ENCODE measurements at places on chromosomes 12 and 14.
A peak's percentile ranks its signal among the peaks of the same experiment; 100 is the strongest.

DNA sequence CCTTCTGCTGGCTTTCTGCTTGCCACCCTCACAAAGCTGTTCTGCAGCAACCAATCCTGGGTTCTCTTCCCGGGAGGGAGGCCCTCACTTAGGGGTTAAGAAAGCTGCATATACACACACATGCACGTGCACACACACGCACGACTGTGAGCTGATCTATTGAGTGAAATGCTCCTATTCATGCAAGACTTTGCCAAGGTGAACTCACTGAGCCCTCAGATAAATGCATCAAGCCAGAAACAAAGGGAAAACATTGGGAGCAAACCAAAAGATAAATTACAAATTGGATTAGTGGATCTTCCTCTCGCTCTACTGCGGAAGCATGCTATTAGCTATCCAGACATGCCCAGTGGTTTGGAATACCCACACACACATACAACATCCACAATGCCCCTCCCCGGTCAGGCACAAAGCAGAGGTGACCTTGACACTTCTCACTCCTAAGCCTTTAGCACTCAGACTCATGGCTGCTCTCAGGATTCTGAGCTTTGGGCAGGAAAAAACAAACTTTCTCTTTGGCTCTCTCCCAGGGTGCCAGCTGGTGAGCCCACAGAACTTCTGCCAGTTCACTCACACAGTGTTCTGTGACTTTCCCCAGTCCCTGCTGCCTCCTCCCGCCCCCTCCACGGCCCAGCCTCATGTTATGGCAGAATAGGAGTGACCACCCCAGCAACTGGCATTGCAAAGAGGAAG lies 320.0 kb downstream of the DPF3 start:
- no peak for DNase-seq

GRCh38 chr14:37466003-37466622 lies 128.9 kb downstream of the FOXA1 start:
- DNase-seq, result no peak

GRCh38 chr12:18207266-18207665 lies 54.1 kb upstream of the PIK3C2G start:
- DNase-seq, result no peak

- no peak for DNase-seq
These were observed 197.8 kb downstream of the FSCB start for GRCh38 chr14:44309331-44309730.

- no peak for DNase-seq
These were observed 8.2 kb downstream of the PRKCH start for GRCh38 chr14:61329478-61330051.

DNA sequence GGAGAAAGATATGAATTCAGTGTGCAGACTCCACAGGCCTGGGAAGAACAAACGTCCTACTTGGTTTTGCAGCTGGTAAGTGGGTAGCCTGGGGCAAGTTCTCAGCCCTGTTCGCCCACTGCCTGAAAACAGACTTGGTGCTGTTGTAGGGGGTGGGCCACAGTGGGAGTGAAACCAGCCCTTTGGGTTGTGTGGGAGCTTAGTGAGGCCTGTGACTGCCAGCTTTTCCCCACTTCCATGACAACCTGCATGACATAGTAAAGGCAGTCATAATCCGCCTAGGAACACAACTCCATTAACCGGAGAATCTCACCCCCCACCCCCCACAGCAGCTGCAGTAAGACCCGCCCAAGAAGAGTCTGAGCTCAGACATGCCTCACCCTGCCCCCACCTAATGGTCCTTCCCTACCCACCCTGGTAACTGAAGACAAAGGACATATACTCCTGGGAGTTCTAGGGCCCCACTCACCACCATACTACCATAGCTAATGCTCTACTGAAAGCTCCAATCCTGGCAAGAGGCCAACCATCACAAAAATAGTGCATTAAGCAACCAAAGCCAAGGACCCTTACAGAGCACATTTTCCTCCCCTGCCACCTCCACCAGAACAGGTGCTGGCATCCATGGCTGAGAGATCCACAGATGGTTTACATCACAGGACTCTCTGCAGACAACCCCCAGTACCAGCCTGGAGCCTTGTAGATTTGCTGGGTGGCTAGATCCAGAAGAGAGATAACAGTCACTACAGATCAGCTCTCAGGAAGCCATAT lies 39.8 kb upstream of the LMNTD1 start:
- DNase-seq, result no peak

- no peak for DNase-seq
These were observed 187.5 kb upstream of the EEA1 start for GRCh38 chr12:93116632-93117031.

DNA sequence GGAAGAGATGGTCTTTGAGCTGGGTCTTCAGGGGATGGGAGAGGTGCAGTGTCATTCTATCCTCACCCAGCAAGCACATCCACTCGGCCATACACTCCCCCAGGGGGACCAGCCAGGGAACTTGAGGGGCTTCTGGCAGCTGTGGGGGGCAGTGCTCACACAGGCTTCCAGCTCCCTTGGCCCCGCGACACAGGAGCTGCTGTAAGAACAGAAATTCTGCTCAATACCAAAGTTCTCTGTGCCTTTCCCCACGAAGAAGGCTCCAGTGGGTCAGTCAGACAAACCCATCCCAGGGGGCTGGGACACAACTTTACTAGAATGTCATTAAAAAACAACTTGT lies 289.1 kb upstream of the RTL1 start:
- DNase-seq, result no peak

- DNase-seq, result no peak
These were observed 12.1 kb downstream of the ASIC1 start for GRCh38 chr12:50069539-50069938.

GRCh38 chr12:120367924-120368788 lies 808 bp downstream of the MSI1 start:
- no peak for DNase-seq

DNA sequence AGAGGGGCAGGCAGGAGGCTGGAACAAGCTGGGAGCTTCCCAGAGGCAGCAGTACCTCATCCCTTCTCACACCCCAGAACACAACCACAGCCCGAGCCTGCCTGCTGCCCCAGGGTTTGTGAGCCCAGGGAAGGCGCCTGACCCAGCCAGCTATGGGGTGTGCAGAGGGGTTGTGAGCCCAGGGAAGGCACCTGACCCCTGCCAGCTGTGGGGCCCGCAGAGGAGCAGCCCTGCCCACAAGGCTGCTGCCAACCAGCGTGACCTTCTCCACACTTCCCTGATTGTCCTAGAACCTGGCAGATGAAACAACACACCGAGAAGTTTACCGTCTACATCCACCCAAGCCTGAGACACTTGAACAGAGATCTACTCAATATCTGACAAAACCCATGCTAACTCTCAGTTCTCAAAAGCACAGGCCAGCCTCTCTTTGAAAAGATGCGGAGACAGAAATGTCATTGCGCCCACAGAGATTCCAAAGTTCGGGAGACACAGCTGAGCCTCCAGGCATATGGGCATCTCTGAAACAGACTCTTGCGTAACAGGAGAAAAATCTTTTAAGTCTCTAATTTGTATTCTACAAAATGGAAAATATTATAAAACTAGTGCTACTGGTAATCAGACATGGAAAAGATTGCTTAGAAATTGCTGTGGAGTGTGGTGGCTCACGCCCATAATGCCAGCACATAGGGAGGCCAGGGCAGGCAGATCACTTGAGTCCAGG lies 47.3 kb downstream of the SFSWAP start:
- DNase-seq, result no peak

DNA sequence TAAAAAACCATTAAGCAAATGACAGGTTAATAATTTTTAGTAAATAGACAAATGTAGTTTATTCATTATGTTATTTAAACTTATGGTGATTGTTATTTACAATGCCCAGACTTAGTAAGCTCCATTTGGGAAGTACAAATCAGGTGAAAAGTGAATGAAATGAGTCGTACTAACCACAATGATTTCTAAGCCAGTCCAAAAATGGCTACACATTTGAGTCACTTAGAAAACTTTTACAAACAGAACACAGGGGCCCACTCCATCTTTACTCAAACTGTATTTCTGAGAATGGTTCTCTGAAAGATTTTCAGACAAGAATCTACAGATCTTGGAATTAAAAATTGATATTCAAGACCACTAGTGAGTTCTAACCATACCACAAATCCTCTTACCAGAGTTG lies 653.3 kb upstream of the MIS18BP1 start:
- DNase-seq, result no peak

GRCh38 chr12:109880043-109880931 lies at the start of gene GLTP:
GLTP (minus strand) TSS chr12:109880541; CDS start chr12:109880374, 167 bp downstream.
- DNase-seq, result no peak

DNA sequence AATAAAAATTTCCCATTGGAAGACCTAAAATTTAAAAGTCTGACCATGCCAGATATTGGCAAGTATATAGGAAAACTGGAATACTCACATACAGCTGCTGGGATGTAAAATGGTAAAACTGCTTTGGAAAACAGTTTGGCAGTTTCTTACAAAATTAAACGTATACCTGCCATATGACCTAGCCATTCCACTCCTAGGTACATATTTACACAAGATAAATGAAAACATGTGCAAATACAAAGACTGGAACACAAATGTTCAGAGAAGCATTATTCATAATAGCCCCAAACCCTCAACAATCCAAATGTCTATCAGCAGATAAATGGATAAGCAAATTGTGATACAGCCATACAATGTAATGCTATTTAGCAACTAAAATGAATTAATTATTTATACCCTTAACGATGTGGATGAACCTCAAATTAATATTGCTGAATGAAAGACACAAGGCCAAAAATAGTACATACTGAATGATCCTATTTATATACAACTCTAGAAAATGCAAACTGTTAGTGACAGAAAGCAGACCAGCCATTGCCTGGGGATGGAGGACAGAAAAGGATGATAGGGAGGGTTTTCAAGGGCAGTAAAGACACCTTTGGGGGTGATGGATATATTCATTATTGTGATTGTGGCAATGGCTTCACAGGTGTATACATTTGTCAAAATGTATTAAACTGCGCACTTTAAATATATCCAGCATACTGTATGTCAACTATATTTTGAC lies 21.3 kb upstream of the TCP11L2 start:
- DNase-seq, result no peak

DNA sequence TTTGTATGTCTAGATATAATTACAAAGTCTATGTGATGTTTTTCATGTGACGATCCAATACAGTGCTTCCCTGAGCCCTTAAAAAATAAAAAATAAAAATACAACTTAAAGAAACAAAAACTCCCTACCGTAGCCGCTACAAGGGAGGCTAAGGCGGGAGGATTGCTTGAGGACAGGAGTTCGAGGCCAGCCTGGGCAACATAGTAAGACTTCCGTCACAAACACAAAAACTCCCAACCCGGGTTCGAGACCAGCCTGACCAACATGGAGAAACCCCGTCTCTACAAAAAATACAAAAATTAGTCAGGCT lies 669 bp upstream of the CDKN3 start:
- DNase-seq, result no peak

GRCh38 chr12:5511644-5512600 lies 80.0 kb downstream of the NTF3 start:
- DNase-seq, result no peak

DNA sequence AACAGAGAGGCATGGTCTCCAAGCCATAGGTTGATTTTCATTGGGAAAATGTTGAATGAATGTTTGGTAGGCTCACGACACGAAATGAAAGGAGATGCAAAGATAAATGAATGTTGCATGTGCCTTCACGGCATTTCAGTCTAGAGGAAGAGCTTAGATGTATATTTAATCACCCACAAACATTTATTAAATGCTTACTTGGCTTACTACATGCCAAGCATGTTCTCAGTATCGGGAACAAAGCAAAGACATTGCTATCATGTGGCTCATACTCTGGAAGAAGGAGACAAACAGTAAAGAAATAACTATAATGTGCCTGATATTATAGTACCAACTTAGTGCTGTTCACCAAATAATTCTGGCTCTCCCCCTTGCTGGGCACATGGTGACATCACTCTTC lies 133.5 kb downstream of the LLPH start:
- no peak for DNase-seq

DNA sequence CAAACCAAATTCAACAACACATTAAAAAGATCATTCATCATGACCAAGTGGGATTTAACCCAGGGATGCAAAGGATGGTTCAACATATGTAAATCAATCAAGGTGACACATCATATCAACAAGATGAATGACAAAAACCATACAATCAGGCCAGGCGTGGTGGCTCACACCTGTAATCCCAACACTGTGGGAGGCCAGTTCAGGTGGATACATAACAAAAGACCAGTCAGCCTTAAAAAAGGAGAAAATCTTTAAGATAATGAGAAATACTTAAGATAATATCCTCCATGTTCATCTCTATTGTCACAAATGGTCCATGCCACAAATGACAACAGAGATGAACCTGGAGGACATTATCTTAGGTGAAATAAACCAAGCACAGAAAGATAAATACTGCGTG lies 12.4 kb downstream of the L2HGDH start:
- DNase-seq, result no peak

DNA sequence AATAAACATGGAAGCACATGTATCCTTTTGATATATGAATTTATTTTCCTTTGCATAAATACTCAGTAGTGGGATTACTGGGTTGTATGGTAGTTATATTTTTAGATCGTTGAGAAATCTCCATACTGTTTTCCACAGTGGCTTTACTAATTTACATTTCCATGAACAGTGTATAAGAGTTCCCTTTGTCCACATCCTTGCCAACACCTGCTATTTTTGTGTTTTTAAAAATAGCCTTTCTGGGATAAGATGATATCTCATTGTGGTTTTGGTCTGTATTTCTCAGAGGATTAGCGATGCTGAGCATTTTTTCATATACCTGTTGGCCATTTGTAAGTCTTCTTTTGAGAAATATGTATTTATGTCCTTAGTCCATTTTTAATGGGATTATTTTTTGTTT lies 329.2 kb upstream of the KITLG start:
- DNase-seq, result no peak

- peak; percentile 88 for DNase-seq
These were observed 8.1 kb upstream of the GLTP start for GRCh38 chr12:109888179-109889020.

GRCh38 chr12:100348657-100349454 lies 8.0 kb upstream of the SLC17A8 start:
- peak; percentile 5 for DNase-seq

GRCh38 chr12:88052686-88053085 lies 23.5 kb upstream of the C12orf50 start:
- DNase-seq, result no peak

DNA sequence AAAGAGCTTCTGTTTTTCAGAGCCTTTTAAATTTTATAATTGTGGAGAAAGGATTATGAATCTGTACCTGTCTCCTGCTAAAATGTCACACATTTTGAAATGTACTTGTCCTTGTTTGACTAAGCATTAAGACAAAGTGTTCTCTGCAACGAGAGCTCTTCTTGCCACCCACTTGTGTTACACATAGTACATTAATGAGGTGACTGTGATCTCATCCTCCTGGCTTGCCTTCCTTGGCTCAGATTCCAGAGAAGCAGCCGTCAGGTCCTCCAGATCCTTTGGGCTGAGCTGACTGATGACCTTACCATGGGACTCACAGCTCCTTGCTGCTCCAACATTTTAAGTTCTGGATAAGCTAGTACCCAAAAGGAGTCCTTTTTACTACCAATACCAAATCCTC lies 81.4 kb downstream of the BBS10 start:
- no peak for DNase-seq

GRCh38 chr12:26608706-26609105 lies 224.3 kb downstream of the ITPR2 start:
- DNase-seq, result no peak

- no peak for DNase-seq
These were observed 72.7 kb downstream of the PTPRR start for GRCh38 chr12:70847871-70848270.
